ENCODE measurements at places on chromosomes 11 and 22.

- DNase-seq = no peak
These were observed 15.3 kb upstream of the CAPN5 start for GRCh38 chr11:77051511-77051910.

DNA sequence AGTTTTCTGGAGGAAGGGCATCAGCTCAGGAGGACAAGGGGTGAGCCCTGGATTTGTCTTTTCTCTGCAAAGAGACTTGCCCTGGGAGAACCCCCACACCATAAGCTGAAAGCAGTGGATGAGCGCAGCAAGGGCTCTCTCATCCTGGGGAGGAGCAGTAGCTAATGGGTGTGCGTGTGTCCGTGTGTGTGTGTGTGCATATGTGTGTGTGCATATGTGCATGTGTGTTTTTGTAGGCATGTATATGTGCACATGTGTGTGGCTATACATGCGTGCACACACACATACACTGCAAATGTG is 45.3 kb downstream of the SMIM38 start:
- DNase-seq = no peak

DNA sequence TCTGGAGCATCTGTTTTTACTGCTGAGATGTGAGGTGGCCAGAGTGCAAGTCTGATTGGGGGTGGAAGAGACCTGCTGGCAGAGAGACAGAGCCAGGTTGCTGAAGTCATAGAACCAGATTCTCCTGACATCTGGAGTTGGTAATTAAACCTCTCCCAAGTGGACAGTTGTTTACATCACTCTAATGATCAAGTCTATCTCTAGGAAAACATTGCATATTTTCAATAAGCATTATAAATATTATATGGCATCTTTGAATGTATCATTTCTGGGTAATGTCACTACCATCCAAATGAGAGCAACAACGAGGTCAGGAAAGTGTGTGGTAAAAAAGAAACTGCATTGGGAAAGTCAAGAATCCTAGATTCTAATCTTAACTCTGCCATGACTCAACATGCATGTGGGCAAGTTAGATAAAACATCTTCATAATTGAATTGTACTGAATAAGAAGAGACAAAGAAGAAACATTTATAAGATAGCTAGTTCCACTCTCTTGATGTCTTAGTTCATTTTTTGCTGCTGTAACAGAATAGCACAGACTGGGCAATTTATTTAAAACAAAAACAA is 351.2 kb upstream of the API5 start:
- no peak for DNase-seq

- no peak for DNase-seq
These were observed 14.5 kb downstream of the MAML2 start for GRCh38 chr11:96328395-96329010.

- DNase-seq = no peak
These were observed 47.1 kb downstream of the ADM start for GRCh38 chr11:10351765-10352641.

DNA sequence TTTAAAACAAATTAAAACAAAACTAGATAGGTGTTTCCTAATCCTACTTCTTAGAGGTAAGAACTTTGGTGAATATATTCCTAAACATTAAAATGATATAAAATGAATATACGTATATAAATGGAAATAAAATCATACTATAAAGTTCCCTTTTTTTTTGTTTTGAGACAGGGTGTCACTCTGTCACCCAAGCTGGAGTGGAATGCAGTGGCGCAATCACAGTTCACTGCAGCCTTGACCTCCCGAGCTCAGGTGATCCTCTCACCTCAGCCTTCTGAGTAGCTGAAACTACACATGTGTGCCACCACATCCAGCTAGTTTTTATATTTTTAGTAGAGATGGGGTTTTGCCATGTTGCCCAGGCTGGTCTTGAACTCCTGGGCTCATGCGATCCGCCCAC is 44.9 kb downstream of the NPAT start:
- DNase-seq = no peak

- DNase-seq = no peak
These were observed 16.7 kb upstream of the EHF start for GRCh38 chr11:34604145-34604544.

DNA sequence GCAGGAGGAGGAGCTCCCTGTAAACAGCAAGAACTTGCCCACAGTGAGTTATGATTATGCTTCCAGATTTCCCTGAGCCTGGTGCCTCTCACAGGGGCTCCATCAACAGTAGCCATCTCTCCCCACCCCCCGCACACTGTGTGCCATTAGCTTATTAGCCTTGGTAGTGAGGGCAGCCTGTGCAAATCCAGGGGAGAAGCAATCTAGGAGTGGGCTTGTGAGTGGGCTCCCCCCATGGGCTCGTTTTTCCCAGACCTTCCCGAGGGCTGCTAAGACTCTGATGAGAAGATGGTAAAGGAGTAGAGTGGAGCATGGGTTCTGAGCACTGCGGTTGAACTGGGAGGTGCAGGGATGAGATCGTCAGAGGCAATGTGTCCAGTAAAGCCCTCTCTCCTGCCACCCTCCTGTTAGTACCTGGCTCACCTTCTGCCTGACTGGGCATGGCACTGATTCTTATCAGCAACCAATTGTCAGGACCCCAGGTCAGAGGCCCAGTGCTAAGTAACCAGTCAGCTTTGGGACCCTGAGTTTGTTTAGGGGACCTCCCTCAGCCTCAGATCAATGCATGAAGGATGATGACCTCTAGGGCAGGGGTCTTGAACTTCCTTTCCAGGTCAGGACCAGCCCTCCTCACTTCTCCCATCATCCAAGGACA is 38.4 kb upstream of the TP53I11 start:
- DNase-seq = no peak

- no peak for DNase-seq
These were observed 258.9 kb upstream of the ARHGAP20 start for GRCh38 chr11:110971140-110971539.

- no peak for DNase-seq
These were observed 48.4 kb downstream of the CDKN1C start for GRCh38 chr11:2837096-2837601.

- DNase-seq = no peak
These were observed 1299.3 kb downstream of the BRD1 start for GRCh38 chr22:48528221-48528915.

GRCh38 chr11:85180528-85180927 is 446.6 kb downstream of the DLG2 start:
- no peak for DNase-seq

GRCh38 chr11:35073691-35074419 is 65.1 kb upstream of the CD44 start:
- DNase-seq = no peak

- DNase-seq = no peak
These were observed 237.0 kb downstream of the MIAT start for GRCh38 chr22:26894362-26894761.
